Ureter (tissue), 1 donor: ENCODE measurements at places on chromosomes 4 and X. TPM values are rescaled to one million over a fixed set of nuclear protein-coding genes. Genes with fewer than 3 reads are reported as not detected.

Gene AKAP4
- total RNA-seq = not detected

Gene PDZD4
- 10.6 TPM for total RNA-seq

Gene GSX2
- total RNA-seq = not detected

Gene HTT
- 109 TPM for total RNA-seq

Gene CHRDL1
- total RNA-seq = 34.7 TPM

Gene VCX2
- not detected for total RNA-seq

Gene MAGEE2
- not detected for total RNA-seq

Gene POU3F4
- not detected for total RNA-seq

Gene LUZP4
- not detected for total RNA-seq

Gene ARHGAP36
- total RNA-seq = not detected

Gene EPGN
- total RNA-seq = 0.96 TPM

Gene NUP54
- 47.2 TPM for total RNA-seq

Gene NEXMIF
- total RNA-seq = 2.4 TPM

Gene USP27X
- 2.4 TPM for total RNA-seq

Gene CYLC1
- not detected for total RNA-seq

Gene FAM193A
- 36.2 TPM for total RNA-seq

Gene OPHN1
- 11.4 TPM for total RNA-seq

Gene BRS3
- 0.18 TPM for total RNA-seq

Gene POU4F2
- not detected for total RNA-seq

Gene AFF2
- 2.3 TPM for total RNA-seq

Gene ADH1B
- total RNA-seq = 142 TPM

Gene DLG3
- 34.2 TPM for total RNA-seq

Gene SUPT20HL2
- total RNA-seq = 0.57 TPM

Gene PAGE4
- not detected for total RNA-seq

Gene RHOXF1
- total RNA-seq = not detected

Gene SPANXA1
- not detected for total RNA-seq

Gene PCDH19
- total RNA-seq = 2.8 TPM

Gene PAGE5
- total RNA-seq = not detected

Gene GAGE12C
- total RNA-seq = not detected

Gene IL2
- total RNA-seq = 0.99 TPM

Gene PRRG3
- total RNA-seq = 0.91 TPM
